AG20443 (cell line): ENCODE measurements at places on chromosomes 2 and 18.

DNA sequence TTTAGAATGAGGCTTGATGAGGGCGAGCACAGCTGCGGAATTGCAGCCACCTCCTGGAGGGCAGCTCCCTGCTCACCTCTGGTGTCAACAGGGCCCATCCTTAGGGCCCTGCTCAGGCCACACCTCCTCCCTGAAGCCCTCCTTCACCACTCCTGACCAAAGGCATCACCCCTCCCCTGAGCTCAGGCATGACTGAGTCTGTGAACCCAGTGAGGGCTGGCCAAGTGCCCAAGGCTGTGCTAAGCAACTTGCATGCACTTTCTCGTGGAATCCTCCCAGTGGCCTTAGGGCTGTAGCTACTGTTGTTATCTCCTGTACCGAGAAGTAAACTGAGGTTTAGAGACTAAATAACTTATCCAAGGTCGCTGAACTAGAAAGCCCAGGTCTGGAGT, 101.7 kb downstream of the KLHL29 start:
- DNase-seq, result peak; percentile 35

- no peak for DNase-seq
Measured at GRCh38 chr18:45860971-45861370, 35.5 kb downstream of the SIGLEC15 start.

- DNase-seq, result peak; percentile 80
Measured at GRCh38 chr18:57542812-57543427, 43.6 kb downstream of the FECH start.

DNA sequence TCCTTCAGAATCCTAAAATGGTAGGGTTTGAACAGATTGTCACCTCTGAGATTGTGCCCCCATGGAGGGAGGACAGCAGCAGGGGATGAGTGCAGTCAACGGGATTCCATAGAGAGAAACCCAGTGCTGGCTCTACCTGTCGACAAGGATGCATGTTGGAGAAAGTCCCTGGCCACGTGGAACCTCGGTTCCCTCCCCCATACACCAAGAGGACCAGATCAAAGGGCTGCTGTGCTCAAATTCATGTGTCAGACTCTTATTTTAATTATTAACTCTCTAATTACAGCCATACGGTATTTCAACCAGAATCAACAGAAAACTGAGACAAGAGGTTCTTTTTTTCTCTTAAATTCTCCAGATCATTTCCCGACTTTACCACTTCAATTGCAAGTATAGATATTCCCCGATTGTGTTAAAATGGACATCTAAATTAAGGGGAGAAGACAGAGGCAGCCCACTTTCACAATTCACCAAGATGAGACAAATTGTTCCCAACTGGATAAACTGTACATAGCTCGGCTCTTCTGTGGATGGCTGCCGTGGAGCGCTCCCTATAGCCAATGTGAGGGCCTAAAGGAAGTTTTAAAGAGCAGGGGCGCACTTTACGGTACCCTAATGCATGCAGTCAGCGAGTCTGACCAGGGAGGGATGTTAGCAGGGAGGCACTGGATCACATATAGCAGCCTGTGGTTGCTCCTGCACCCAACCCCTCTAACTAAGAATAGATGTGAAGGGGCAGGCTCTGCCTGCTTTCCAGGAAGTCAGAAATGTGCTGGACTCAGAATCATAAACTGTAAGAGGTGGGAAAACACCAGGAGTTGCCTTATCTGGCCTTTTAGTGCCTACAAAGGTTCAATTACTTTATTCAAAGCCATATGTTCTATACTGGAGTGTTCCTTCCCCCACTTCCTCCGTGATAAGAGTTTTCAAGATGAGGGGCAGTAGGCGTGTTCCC, 123.1 kb downstream of the CACNB4 start:
- DNase-seq, result no peak

GRCh38 chr2:220241423-220241822, 614.0 kb downstream of the SLC4A3 start:
- no peak for DNase-seq

- no peak for DNase-seq
Measured at GRCh38 chr2:126808929-126809328, 89.8 kb upstream of the TEX51 start.

- peak; percentile 52 for DNase-seq
Measured at GRCh38 chr2:854460-854859, 96.2 kb upstream of the SNTG2 start.

DNA sequence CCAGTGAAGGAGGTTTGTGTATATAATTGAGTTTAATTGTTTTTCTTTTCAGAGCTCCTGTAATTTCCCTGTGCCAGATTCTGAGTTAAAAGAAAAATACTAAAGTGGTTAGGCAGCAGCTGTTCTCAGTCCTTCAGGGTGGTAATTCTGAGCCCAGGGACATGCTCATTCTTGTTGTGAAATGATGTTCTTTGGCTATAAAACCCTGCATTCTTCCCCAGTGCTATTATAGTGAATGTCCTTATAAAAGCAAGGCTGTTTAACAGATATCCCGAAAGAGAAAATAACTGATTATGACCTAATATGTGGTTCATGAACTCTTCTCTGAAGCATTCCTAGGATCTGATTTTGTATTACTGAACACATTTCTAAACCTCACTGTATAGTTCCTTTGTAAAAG, 34.0 kb downstream of the ADAM23 start:
- DNase-seq, result no peak

DNA sequence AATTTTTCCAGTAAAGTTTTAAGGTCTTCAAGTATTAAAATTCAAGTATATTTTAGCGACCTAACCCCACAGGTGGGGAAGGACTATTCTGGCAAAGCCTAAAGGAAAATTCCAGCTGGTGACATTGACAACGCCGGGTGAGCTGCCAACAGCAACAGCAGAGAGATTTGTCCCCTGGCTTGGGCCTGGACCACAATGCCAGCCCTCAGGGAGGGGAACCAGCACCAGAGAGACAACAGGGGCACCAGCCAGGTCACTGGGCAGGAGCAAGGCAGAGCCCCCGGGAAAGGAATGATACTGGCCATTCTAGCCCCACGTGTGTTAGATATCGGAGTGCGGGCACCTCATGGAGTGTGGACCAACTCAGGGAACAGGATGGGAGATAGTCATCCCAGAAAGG, 95.7 kb downstream of the ARMC9 start:
- no peak for DNase-seq

DNA sequence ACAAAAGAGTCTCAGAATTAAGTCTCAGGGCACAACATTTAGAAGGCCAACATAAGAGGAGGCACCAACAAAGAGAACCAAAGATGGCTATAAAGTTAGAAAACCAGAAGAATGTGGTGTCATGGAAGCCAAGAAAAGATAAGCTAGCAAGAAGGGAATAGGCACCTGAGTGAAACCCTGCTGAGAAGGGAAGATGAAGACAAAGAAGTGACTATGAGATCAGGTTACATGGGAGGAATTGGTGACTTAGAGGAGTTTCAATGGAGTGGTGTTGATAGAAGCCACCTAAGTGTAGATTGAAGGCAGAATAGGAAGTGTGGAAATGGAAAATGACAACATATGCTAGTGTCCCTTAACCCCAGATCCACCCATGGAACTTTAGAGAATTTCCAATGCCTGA, 327.6 kb upstream of the KCNJ3 start:
- DNase-seq, result no peak

- no peak for DNase-seq
Measured at GRCh38 chr18:11850821-11851145, 430 bp upstream of the CHMP1B start.

GRCh38 chr18:61935362-61935761, 42.6 kb upstream of the RNF152 start:
- no peak for DNase-seq

DNA sequence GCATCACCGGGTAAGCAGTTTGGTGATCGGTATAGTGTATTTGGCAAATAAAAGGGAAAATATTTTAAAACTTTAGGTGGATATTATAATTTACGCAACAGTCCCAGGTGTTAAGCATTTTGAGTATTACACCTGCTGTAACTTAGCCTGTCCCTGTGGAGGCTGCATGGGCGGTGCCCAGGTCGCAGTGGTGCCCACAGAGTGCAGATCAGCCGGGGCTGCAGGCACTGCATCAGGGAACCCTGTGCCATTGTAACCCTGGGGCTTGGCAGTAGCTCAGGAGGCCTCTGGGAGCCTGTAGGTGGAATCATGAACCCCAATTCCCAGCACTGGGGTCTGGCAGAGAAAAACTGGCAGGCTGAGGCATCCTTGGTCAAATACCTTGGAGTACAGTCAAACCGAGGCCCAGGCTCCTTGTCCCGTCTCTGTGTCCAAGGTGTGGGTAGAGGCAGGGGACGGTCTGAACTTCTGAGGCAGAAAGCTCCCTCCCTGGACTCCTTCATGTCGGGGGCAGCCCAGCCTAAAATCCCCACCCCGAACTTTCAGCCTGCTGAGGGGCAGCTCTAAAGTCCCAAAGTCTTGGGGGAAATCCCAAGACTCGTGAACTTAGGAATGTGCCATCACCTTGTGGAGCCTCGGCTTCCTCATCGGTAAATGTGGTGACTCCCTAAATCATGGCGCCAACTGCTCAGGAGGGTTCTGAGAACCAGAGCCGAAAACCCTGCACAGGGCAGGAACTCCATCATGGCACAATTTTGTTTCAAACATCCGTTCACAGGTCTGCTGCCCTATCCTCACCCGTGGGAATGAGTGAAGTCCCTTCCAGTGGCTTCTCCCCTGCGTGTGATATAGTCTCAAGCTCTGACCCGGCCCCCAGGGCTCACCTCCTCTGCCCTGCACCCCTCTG, 85.7 kb downstream of the INHBB start:
- peak; percentile 5 for DNase-seq

DNA sequence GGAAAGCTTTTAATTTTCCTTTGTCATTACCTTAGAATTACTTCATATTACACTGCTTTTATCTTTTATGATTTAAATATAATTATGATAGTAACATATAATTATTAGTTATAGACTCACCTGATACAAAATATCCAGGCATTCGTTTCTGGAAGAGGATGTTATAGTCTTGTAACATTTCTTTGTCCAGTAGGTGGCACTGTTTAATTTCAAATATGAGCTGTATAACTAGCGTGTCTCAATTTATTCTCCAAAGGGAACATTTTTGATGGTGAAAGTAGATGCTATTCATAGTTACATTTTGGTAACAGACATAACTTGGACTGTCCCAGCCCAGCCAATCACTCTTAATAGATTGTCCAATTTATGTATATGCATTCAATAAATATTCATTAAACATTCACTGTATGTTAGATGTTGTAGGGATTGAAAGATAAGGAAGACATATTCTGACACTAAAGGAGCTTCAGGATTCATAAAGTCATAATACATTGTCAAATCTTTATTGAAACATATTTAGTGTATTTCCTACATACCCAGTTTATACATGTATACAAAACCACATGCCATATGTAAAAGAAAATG, 19.2 kb downstream of the DAW1 start:
- DNase-seq, result peak; percentile 35

DNA sequence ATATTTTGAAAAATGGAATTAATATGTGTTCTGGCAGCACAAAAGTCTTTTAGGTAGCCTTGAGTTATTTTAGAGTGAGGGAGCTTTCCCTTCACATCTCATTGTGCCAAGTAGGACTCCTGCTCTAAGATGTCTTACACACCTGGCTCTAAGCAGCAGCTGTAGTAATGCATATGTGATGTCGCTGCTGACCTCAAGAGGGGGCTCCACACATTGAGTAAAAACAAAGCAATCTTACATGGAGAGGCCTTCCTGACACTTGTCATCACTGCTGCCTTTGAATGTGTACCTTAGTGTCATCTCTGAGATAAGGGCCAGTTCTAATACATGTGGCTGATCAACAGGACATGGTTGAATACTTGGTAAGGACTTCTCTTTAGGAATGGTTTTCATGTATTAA, 75.8 kb downstream of the ACTR3 start:
- no peak for DNase-seq

GRCh38 chr2:189446780-189447179, 5.5 kb downstream of the WDR75 start:
- no peak for DNase-seq

- no peak for DNase-seq
Measured at GRCh38 chr2:120660771-120661459, 74.8 kb upstream of the GLI2 start.

DNA sequence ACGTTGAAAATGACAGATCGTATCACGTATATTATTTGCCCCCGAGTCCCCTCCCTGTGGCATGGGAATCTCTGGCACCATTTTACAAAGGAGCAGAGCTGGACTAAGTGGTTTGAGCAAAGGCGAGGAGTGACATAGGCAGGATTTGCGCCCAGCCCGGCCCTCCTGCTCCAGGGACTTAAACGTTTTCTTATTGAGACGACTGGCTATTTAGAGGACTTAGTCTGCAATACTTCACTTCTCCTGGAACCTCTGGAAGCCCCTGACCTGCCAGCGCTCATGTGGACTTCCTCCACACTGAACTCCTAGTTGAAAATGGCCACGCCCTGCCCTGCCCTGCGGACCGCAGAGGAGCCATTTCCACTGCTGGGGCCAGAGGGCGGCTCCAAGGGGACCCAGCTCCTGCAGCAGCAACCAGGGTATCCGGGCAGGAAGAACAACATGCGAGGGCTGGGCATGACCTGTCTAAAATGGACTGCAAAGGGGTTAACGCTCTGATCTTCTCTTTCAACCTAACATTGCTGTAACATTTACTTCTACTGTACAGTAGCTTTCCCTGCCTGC, 690.7 kb downstream of the LRP1B start:
- DNase-seq, result no peak
